NCI-H1417 (cell line): ENCODE measurements at places on chromosomes 1 and 21.

DNA sequence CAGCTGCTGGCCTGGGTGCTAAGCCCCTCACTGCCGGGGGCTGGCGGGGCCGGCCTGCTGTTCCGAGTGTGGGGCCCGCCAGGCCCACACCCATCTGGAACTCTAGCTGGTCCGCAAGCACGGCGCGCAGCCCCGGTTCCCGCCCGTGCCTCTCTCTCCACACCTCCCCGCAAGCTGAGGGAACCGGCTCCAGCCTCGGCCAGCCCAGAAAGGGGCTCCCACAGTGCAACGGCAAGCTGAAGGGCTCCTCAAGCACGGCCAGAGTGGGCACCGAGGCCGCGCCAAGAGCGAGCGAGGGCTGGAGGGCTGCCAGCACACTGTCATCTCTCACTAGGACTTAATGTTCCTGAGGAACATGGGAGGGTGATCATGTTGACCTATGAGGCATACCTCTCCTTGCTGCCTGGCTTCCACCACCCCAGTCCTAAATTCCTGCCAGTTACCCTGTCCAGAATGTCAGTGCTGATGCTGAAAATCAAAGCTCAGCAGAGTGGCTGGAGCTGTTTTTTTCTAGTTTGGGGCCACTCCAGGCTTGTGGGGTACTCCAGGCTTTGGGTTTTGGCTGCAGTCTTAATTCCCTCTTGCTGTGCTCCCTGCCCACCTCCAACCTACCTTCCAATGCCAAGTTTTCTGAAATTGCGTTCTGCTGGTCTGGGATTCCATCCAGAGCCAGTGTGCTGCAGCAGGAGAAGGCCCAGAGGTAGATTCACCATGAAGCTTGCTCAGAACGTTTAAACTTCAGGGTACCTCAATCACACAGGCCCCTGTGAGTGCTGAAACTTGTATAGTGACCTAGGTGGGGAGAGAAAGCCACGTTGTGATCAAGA, 44.2 kb upstream of the LPGAT1 start:
- no peak for DNase-seq

DNA sequence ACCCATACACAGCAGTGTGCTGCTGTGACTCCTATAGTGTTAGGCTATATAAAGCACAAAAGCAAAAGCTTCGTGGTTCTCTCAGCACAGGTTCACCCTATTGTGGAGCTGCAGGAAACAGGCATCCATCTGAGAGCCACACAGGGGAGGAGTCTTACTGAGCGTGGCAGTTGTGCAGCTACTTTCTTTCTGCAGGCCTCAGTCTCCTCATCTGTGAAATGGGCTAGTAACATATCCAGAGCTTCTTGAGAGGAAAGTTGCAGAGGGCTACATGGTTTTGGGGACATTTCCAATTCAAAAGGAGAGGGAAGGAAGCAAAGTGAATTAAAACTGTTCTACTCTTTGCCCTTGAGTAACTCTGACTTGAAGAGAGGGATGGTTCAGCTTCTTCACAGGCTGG, 142.0 kb downstream of the FOXD2 start:
- no peak for DNase-seq

- no peak for DNase-seq
Observed at GRCh38 chr1:200890818-200891773, 3.6 kb upstream of the INAVA start.

- DNase-seq, result no peak
Observed at GRCh38 chr1:89995598-89996449, 914 bp downstream of the ZNF326 start.

- DNase-seq, result no peak
Observed at GRCh38 chr1:91553177-91553591, 52.5 kb downstream of the CDC7 start.

- DNase-seq, result no peak
Observed at GRCh38 chr1:244054924-244055263, 3.8 kb downstream of the ZBTB18 start.

DNA sequence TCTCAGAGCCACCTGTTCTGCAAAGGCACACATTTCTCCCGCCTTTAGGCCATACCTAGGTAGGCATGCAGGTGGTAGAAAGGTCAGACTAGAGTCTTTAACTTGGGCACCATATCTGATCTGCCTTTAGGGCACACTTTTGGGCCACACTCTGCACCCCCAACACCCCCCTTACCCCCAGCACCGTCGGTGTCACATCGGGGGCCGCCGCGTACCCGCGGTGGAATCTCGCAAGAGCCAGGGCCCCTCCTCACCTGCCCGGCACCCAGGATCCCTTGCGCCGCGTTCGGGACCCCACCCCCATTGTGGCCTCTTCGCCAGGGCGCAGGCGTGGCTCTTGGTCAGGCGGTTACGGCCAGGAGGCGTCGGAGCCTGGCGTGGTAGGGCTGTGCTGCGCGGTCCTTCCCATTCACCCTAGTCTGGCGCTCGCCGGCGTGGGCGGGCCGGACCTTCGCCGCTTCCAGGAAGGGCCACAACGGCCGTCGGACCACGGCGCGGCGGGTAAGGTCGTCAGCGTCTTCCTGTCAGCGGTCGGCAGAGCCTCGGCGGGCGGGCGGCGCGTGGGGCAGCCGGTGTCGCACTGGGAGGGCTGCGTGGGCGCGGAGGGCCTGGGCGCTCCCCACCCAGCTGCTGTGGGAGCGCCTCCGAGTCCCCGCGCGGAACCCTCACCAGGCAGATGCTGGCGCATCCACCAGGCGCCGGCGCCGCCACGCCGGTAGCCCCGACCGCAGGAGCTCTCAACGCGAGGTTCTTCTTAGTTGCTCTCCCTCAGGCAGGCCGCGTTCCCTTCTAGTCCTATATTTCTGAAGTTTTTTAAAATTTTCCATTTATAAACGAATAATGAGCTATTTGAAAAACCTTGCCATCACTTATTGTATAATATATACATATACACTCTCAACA, at the start of gene DNAH14:
DNAH14 (plus strand) TSS at position 341 of the 903 bp plus-strand sequence. CDS start 23,028 bp downstream, outside the sequence.
- DNase-seq, result peak; percentile 90

- no peak for DNase-seq
Observed at GRCh38 chr1:110286564-110286963, 52.6 kb upstream of the RBM15 start.

DNA sequence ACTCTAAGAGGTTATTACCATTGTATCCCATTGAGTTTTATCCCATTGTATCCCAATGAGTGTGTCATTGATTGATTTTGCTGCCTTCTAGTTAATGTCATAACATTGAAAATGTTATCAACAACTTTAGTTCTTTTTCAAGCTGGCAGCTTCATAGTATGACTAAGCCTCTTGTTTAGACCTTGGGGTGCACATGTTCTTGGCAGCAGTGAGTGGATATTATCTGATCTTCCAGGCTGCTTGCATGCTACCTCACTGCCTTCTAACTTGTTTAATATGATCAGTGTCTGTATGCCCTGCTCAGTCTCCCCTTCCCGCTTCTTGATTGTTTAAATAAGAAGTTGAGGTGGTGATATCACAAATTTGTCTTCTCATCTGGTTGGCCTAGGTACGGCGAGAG, 24.6 kb downstream of the NTPCR start:
- no peak for DNase-seq

GRCh38 chr1:32972814-32973428, 8.3 kb upstream of the RNF19B start:
- DNase-seq, result peak; percentile 88

- peak; percentile 75 for DNase-seq
Observed at GRCh38 chr1:228082918-228083870, 686 bp downstream of the ARF1 start.

- DNase-seq, result peak; percentile 12
Observed at GRCh38 chr1:94504601-94505000, 37.0 kb downstream of the F3 start.

DNA sequence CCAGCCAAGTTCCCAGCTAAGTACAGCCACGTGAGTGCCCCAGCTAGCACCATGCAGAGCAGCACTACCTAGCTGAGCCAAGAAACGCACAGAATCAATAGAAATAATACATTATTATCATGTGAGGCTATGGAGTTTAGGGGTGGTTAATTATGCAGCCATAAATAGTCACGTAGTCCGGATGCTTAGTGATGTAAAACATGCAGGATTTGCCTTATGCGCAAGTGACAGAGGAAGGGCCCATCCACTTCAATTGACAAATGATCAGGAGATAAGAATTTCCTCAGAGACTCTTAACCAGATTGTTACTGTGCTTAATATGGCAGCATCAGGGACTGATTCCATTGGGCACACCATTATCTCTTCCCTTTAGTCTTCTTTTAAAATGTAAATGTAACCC, 44.8 kb upstream of the DUSP10 start:
- no peak for DNase-seq

GRCh38 chr1:207811920-207812720, 60.3 kb downstream of the CD46 start:
- peak; percentile 28 for DNase-seq

DNA sequence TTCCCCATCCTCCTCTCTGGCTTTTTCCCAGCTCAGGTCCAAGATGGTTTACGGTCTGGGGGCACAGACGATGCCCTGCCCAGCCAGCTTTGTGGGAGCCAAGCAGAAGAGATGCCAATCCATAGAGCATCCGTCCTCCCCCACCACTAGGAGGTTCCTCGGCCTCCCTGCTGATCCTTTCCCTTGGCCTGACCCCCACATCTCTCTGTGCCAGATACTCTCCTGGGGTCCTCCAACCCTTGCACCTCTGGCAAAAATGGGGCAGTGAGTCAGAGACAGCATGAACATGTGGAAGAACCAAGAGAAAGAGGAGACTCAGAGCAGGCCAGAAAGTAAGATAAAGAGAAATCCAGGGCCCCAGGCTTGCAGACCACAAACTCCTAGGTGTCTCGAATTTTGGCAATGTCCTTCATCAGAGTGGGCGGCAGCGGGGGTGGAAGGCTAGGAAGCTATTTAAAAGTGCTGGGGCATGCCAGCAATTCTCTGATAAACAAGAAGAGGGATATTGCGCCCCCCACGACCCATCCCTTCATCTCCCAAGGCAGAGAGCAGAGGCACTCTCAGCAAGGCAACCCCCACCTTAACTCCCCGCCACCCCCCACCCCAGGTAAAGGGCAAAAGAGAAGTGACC, 11.4 kb downstream of the BLACAT1 start:
- no peak for DNase-seq

DNA sequence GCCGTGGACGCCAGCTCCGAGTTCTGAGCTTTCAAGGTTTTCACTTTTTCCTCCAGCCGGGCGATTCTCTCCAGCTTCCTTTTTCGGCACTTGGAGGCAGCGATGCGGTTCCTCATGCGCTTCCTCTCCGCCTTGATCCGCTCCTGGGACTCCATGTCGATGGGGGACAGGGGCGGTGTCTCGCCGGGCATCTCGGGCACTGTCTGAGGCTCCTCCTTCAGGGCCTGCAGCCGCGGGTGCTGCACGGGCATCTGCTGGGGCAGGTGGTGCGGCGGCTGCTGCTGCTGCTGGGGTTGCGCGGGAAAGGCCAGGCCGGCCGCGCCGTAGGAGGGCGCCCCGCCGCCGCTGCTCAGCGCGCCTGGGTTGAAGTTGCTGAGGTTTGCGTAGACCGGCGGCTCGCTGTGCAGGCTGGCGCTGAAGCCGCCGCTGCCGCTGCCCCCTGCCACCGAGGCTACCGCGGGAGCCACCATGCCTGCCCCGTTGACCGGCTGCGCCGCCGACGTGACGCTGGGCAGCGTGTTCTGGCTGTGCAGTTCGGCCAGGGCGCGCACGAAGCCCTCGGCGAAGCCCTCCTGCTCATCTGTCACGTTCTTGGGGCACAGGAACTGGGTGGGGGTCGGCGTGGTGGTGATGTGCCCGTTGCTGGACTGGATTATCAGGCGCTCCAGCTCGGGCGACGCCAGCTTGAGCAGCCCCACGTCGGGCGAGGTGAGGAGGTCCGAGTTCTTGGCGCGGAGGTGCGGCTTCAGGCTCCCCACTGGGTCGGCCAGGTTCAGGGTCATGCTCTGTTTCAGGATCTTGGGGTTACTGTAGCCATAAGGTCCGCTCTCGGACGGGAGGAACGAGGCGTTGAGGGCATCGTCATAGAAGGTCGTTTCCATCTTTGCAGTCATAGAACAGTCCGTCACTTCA, 1.4 kb downstream of the JUN start:
- peak; percentile 80 for DNase-seq

GRCh38 chr21:17799414-17800164, 19.6 kb downstream of the C21orf91 start:
- no peak for DNase-seq

GRCh38 chr1:34975338-34975737, 9.8 kb downstream of the TMEM35B start:
- DNase-seq, result no peak

- no peak for DNase-seq
Observed at GRCh38 chr21:40625991-40626390, 221.0 kb downstream of the DSCAM start.

DNA sequence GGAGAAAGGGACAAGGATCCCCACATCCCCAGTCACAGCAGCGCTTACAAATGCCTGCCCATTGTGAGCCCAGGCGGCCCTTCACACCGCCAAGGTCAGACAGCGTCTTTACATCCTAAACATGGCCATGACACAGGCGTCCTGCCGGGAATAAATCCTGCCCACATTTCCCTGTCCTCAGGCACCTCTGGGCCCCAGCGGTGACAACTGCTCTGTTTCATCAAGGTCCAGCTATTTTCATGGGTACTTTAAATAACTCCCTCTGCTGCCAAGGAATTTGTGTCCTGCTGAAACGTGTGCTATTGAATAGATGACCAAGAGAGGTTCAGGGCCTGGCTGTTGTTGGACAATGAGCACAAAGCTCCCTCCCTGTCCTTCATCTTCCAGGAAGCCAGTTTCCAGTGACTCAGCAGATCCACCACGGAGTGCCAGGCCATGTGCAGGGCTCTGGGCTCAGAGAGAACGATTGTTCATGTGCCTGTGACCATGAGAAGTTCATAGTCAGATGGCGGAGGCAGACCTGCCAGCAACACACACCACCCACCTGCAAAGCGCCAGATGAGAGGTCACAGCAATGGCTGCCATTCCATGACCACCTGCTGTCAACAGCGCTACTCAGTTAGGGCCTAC, 195.8 kb downstream of the MATN1 start:
- no peak for DNase-seq

DNA sequence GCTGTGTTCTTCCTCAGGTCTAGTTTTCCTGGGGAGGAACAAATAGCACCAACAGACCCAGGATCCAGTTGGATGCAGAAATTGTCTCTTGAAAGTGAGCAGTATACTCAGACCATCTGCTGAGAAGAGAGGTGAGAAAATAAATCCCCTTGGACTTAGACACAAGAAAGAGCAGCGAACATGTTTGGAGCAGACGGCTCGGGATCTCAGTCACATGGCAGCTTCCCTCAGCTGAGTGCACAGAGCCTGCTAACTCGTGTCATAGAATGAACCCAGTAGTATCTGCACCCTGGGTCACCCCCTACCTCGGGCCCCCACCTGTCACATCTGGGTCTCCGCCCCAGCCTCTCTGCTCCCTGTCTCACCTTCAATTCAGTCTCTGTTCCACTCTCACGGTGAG, 115.6 kb downstream of the CCDC185 start:
- no peak for DNase-seq

GRCh38 chr1:32122151-32122550, 14.3 kb downstream of the KPNA6 start:
- DNase-seq, result no peak
